ENCODE measurements at places on chromosomes 7 and 10.

GRCh38 chr7:120462991-120463390 lies 190.0 kb downstream of the KCND2 start:
- DNase-seq = no peak

DNA sequence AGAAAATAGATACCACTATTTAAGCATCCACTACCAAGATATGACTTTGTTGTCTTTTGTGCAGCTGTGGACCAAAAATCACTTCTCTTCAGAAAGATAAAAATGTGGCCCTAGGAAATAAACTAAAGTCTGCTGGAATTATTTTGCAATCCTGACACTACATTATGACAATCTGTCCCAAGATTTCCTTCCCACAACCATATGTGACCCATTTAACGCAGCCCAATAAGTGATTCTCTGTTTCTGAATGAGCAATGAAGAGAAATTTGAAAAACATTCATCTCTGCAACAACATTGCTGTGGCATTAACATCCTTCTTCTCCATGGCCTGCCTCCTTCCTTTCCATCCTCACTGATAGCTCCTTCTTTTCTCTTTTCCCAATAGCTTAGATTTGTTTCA lies 212.0 kb downstream of the TSPAN12 start:
- DNase-seq = no peak

DNA sequence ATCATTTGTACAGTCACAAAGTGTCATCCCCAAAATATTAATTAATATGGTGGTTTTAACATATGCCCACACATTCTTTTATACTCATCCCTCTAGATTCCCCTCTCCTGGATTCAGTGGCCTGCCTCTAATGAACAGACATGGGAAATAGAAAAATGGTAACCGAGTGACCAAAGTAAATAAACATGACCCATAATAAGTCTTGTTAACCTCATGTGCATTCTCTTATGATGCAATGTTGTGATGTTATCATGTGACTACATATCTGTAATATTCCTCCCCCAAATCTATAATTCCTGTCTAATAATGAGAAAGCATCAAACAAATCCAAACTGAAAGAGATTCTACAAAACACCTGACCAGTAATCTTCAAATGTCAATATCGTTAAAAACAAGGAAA lies 164.5 kb upstream of the PRSS1 start:
- DNase-seq = no peak

DNA sequence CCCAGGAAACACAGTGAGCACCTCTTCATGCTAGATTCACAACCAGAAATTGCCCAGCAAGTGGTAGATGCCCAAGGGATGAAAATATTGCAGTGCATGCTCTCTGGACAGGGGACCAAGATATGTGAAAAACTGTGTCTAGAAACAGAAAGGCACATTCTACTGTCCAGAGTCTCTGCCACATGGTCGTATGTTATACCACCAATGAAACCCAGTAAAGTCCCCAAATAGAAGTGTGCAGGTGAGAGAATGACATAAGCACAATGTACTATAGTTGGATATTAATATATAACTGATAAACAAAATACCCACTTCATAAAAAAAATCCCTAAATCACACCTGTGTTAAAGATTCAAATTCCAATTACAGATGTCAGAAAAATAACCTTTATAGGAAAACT lies 43.8 kb downstream of the RASGEF1A start:
- no peak for DNase-seq

DNA sequence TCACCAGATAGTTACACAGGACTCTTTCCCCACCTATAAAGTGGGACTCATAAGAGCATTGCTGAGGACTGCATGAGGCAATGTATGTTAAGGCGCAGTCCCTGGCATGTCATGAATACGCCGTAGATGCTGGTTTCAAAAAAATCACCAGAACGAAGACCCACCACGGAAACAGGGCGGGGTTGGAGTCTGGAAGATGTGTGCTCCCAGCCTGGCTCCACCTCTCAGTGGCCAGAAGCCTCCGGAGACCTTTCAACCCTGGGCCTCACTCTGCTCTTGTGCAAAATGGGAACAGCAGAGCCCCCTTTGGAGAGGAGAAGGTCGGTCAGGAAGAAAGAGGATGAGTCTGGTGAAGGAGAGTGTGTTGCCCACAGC lies 12.4 kb upstream of the ZMIZ1 start:
- peak; percentile 1 for DNase-seq

DNA sequence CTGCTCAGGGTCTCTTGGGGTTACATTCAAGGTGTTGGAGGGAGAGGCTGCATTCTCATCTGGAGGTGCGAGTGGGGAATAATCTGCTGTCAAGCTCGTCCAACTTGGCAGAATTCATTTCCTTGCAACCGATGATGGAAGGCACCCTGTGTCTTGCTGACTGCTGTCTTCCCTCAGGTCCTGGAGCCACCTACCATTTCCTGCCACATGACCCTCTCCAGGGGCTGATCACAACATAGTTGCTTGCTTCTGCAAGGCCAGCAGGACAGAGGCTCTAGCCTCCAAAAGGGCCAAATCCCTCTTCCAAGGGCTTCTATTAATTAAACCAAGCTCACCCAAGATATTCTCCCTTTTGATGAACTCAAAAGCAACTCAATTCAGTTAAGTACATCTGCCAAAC lies 14.2 kb upstream of the BRI3 start:
- DNase-seq = peak; percentile 74

DNA sequence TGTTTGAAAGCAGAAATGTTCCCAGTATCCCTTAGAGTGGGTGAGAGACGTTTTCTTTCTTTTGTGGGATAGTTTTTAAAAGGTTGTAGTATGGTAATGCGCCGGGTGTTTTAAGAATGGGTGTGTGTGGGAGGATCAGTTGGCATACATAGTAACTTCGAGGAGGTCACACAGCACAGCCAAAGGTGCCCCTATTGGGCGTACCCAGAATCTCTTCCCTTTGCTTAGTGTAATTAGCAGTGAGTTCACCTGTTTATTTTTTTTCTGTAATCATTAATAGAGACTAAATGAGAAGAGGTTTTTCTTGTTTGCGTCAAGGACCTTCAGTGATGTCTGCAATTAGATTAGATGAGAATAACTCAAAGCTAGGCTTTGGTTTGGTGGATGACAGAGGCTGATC lies 1.5 kb downstream of the PLEKHA8 start:
- DNase-seq = no peak

DNA sequence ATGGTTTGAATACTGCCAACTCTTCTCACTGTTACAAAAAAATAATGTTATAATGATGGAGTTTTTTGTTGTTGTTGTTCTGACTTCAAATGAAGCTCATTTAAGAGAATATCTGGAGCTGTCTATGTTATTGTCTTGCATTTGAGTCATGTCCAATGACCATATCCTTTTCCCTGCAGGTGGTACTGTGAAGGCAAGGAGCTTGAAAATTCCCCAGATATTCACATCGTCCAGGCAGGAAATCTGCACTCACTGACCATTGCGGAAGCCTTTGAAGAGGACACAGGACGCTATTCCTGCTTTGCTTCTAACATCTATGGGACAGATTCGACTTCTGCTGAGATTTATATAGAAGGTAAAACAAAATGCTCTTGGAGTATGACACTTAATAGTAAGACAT lies 33.5 kb downstream of the MYPN start:
- DNase-seq = no peak

DNA sequence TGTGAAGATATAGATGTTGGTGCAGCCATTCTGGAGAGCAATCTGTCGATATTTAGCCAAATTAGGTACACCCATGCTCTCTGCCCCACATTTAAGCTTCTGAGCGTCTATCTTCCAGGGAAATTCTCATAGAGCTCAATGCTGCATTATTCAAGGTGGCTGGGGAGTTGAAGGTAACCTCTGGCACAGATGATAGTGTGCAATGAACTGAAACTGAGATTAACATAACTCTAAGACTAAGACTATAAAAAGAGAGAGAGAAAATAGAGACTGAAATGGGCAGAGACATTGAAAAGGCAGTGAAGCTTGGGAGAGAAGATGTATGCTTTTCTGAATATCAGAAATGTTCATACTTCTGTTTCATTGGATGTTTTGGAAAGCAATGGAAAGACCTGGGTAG lies 1197.0 kb upstream of the AUTS2 start:
- no peak for DNase-seq

GRCh38 chr10:99526861-99527504 lies 5.8 kb upstream of the NKX2-3 start:
- DNase-seq = no peak

GRCh38 chr10:4127518-4128315 lies 342.7 kb upstream of the KLF6 start:
- peak; percentile 84 for DNase-seq

GRCh38 chr7:38858259-38858884 lies 50.6 kb downstream of the VPS41 start:
- no peak for DNase-seq

- no peak for DNase-seq
Measured at GRCh38 chr7:55423891-55424290, 58.8 kb downstream of the LANCL2 start.

DNA sequence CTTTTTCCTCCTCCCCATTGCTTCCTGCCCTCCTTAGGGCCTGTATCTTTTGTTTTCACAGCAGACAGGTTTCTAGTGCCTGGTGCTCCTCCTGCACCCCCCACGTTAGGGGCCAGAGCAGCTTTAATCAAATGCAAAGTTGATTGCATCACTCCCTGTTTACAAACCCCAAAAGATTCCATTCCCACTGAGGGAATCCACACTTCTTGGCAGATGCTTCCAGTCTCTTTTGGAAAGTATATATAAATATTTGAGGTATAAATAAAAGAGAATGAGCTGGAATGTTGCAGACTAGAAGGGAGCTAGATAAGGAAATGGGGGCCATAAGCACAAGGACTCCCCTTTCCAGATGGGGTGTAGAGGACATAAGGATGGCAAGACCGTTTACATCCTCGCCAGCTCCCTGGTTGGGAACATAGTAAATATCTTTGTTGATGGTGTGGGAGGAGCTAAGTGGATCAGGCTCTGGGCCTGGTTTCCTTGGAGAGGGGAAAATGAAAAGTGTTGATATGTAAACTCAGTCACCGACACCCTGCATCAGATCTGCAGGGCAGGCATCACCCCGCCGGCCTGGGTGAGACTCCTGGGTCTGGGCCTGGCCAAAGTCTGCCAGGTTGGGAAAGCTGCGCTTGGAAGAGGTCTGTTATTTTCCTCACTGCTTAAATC lies 6.2 kb downstream of the RARRES2 start:
- DNase-seq = no peak

GRCh38 chr7:138625084-138625848 lies 75.9 kb downstream of the SVOPL start:
- DNase-seq = no peak

- DNase-seq = peak; percentile 82
Measured at GRCh38 chr7:44309271-44310091, 15.9 kb downstream of the CAMK2B start.

- no peak for DNase-seq
Measured at GRCh38 chr10:4824791-4825310, 1.2 kb upstream of the AKR1E2 start.

DNA sequence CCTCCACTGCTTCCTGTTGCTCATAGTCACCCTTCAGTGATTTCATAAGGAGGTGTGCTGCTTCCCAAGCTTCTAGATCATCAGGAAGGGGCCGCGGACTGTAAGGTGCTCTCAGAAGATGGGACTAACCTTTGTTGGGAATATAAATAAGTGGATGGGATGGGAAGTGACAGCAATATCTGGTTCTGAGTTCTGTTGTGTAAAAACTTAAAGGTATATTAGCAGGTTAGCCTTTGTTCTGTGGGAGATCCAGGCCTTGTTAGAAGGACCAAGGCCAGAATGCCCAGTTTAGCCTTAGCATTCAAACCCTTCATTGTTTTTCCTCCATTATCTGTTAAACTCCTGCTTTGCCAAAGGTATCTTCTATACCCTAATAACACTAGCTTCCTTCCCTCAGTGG lies 12.4 kb downstream of the BUB3 start:
- no peak for DNase-seq

DNA sequence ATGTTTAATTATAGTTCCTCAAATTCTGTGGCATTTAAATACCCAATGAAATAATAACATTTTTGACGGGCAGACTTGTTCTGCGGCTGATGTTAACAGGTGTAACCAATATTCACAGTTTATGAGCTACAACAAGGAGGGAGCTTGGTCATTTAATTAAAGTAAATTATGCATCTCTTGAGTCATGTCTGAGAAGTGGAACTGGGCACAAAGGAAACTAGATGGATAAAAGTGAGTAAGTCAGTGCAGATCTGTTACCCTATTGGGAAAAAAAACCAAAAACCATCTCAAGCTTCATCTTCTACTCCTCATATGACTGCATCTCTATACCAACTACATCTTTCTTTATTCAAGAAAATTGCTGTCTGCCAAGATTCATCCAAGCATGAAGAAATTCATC lies 24.0 kb downstream of the ANKRD22 start:
- DNase-seq = no peak

- DNase-seq = no peak
Measured at GRCh38 chr10:5811387-5811821, 1.8 kb downstream of the GDI2 start.

GRCh38 chr10:131822013-131822691 lies 78.7 kb upstream of the PPP2R2D start:
- DNase-seq = peak; percentile 22

GRCh38 chr7:77980087-77980713 lies 181.6 kb downstream of the PHTF2 start:
- no peak for DNase-seq

DNA sequence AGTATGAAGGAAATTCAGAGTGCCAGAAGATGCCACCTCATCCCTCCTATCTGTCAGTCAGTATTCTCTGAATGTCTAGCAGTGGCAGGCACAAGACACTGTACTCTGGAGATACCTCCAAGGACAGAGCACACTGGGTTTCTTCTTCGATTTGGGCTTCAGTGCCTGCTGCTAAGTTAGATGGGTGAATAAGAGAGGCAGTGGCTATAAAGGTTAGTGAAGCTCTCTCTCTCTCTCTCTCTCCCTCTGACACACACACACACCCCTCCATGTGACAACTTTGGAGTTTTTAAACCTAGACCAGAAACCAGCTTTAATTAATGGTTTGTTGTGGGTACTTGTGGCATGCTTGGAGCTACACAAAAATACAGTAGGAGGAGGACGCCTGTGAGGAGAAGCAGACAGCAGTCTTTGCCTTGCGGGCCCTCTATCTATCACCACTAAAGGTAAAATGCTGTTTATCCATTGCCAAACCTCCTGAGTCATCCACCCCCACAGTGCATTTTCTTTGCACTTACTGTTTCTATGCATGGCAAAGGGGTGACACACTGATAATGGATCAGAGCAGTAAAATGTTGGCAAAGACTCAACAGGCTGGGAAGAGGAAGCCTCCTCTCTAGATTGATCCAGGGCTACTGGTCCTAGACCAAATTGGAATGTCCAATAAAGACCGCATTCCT lies 102.5 kb downstream of the TRIL start:
- DNase-seq = no peak

GRCh38 chr7:158804335-158804734 lies 25.0 kb downstream of the ESYT2 start:
- DNase-seq = no peak

- DNase-seq = peak; percentile 41
Measured at GRCh38 chr7:138625849-138626230, 75.3 kb downstream of the SVOPL start.

GRCh38 chr7:115782696-115783490 lies 247.7 kb downstream of the TFEC start:
- no peak for DNase-seq

DNA sequence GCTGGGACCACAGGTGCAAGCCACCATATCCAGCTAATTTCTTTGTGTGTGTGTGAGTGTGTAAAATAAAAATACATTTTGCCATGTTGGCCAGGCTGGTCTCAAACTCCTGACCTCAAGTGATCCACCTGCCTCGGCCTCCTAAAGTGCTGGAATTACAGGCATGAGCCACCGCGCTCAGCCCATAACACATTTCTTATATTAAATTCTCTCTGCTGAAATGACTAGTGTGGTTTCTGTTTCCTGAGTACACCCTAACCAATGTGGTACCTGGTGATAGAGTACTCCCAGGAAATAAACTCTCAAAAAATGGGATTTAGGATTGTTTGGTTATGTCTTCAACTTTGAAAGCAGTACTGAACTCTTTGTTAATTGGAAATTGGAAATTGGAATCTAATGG lies 19.4 kb upstream of the FHIP2A start:
- no peak for DNase-seq

Data from suppressor macrophage (primary cell).